ENCODE measurements at places on chromosomes 5 and 9.

DNA sequence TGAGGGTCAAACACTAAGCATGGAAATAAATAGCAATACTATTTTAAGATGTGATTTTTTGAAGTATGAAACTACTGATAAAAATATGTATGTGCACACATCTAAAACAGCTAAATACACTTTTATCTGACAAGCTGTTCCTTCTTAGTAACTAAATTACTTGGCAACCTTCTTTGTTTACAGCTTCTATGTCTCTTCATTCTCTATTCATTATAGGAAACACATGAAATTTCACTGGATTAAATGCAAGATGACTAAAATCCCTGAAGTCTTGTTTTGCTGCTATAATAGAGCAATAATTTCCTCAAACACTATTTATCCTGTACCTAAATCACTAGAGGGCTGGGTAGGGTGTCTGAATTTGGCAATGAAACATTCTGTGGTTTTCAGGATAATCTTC is 11.7 kb downstream of the RICTOR start:
- no peak for DNase-seq

- DNase-seq = no peak
These were observed 110.1 kb downstream of the FOXD1 start for GRCh38 chr5:73338256-73339050.

DNA sequence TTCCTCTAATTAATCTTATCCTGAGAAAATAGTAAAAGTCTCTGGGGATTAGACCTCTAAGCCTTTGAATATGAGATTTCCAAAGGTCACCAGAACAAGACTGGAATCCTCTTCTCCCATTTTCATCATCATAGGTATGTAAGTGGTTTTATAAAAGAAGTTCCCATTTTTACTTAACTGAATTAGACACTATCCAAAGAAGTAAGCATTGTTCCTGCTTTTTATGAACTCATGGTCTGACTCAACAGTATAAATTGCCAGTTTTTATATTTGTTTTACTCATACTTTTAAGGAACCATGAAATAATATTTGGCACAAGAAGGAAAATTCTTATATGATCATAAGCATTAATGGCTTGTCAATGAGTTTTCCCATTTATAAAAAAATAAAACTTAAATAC is 167.1 kb upstream of the ADRA1B start:
- no peak for DNase-seq

GRCh38 chr5:136132087-136132486 is 558 bp upstream of the SMAD5 start:
- no peak for DNase-seq

DNA sequence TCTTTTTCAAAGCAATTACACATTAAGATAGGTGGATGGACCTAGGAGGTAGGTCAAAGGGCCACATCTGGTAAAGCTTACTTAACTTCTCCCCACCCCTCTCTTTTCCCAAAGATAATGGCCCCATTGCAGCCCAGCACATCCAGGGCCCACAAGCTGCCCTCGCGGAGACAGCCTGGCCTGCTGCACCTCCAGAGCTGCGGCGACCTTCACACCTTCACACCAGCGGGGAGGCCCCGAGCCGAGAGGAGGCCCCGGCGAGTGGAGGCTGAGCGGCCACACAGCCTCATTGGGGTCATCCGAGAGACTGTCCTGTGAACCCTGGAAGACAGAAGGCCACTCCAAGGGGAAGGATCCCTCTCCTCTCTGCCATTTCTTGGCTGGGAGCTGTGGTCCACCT is 66.5 kb downstream of the ENTREP1 start:
- no peak for DNase-seq

- DNase-seq = no peak
These were observed 1.2 kb downstream of the ANKRD33B start for GRCh38 chr5:10564838-10565784.

- no peak for DNase-seq
These were observed 2139.6 kb upstream of the ACO1 start for GRCh38 chr9:30244877-30245276.

GRCh38 chr5:179192891-179193470 is 132.8 kb downstream of the ZNF354C start:
- no peak for DNase-seq

- DNase-seq = no peak
These were observed 15.8 kb downstream of the PTPA start for GRCh38 chr9:129126749-129127618.

DNA sequence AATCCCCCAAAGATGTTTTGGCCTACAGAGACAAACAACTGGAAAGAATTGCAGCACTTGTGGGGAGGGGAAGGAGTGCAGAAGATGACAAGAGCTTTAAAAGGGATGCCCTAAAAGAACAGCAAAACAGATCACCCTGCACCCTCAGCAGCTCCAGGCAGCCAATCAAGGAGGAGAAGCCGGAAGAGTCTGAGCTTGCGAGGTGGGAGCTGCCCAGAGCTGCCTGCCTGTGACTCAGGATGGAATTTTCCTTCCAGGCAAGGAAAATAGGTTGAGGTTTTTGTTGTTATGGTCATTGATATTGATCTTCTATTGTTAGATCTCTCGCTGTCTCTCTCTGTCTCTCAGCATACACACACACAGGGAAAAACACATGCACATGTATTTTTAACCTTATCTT is 70.3 kb upstream of the MAP1B start:
- DNase-seq = peak; percentile 75

GRCh38 chr9:15482146-15482545 is 28.6 kb downstream of the PSIP1 start:
- DNase-seq = no peak

DNA sequence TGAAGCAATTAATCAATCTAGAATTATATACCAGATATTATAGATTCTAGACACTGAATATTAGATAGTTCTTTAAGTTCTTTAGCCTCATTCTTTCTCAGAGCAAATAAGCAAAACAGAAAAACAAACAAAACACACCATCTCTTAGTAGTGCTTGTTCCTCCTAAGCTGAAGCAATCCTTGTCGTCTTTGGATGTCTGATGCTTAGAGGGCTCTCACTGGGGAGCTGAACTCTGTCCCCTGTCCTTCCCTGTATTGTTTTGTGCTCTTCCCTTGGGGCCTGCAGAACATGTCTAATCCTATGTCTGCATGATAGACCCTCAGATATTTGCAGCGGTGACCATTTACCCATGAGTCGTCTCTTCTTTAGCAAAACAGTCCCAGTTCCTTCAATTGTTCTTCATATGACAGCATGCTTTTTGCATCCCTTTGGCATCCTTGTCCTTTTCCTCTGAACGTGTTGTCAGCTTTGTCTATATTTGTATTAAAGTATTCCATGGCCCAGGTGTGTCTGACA is 114.3 kb downstream of the ARHGEF28 start:
- no peak for DNase-seq

DNA sequence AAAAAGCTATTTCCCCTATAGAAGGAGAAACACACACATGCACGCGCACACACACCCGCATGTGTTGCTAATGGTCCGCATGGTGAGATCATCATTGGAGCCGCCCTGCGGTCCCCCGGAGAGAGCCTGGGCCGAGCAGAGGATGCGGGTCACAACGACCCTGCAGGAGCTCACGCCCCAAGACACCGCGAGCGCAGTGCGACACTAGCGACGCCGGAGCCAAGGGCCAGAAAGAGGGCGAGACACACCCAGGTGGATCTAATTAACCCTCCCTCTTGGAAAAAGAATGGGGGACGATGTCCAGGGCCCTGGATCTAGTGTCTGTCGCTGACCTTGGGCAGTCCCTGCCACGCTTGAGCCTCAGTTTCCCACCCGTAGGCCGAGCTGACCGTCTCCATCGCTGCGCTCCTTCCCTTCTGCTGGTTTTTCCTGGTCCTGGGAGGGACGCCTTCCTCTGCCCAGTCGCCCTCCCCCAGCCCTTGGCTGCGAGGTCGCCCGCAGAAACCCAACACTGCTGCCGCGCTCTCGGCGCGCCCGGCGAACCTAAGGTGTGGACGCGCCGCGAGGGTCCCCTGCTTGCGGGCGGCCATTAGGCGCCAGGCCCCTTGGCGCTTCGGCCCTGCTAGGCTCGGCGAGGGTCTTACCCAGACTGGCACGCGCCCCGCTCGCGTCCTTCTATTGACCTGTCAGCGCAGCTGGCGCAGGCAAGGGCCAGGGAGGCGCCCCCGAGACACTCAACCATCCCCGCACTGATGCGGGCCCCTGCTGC is 47.5 kb upstream of the RNF20 start:
- DNase-seq = peak; percentile 56

- DNase-seq = no peak
These were observed 169.3 kb downstream of the SEMA5A start for GRCh38 chr5:9376363-9377117.

GRCh38 chr9:4404156-4404555 is 86.1 kb upstream of the SLC1A1 start:
- no peak for DNase-seq

GRCh38 chr5:142012792-142013388 is at the start of gene GNPDA1:
Gene GNPDA1, minus strand, starts transcription at chr5:142013027. Its CDS starts 992 bp downstream, at chr5:142012035.
- DNase-seq = peak; percentile 95

DNA sequence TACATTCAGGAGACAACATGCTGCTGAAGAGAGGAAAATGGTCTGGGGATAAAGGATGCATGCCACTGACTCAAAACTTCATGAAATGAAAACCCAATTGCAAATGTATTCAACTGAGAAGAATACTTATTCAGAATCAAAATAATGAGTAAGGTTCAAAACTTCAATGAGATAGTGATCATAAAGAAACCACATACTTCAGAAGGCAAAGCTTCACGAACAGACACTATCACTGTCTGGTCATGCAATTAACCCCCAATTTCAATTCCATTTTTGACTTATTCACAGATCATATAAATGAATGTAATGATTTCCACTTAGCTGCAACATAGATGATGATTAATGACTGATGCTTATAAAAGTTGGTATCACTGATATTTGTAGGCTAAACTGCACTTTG is 33.0 kb upstream of the CTNNAL1 start:
- no peak for DNase-seq

GRCh38 chr5:157366741-157367674 is 93.0 kb upstream of the NIPAL4 start:
- DNase-seq = no peak

DNA sequence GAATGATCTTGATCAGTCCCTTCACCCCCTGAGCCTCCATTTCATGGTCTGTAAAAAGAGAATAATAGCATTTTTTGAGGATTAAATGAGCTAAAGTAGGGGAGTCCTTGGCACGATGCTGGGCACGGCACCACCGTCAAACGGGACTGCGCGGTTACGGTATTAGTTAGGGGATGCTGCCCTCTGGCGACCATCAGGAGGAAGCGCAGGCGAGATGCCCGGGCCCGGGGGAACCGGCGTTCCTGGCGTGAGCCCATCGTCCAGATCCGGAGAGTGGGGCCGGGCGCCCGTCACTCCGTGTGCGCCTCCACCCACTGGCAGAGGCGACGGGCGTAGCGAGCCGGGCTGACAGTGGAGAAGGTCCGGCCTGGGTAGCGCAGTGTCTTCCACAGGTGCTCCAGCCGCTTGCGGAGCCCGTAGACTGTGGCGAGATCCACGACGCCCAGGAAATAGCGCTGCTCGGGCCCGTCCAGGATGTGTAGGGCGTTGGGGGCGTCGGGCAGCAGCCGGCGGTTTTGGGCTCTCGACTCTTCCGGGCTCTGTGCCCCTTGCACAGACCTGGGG is 4.8 kb upstream of the ST6GALNAC4 start:
- peak; percentile 92 for DNase-seq

GRCh38 chr5:155546075-155546474 is 532.5 kb downstream of the KIF4B start:
- DNase-seq = no peak

DNA sequence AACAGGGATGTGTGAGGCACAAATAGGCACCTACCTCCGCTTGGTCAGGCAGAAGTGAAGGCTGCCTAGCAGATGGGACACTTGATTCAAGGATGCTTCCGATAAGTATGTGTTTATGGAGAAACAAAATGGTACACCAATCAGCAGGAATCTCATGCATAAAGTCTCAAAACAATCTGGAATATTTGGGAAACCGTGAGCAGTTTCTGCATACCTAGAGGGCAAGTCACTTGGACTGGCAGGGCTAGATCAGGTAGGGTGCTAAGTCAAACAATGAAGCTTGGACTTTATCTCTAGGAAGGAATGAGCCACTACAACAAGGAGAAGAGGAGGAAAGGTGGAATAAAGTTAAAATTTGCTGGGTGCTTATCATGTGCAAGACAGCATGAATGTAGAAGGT is 5.5 kb downstream of the EPB41L4A start:
- no peak for DNase-seq

DNA sequence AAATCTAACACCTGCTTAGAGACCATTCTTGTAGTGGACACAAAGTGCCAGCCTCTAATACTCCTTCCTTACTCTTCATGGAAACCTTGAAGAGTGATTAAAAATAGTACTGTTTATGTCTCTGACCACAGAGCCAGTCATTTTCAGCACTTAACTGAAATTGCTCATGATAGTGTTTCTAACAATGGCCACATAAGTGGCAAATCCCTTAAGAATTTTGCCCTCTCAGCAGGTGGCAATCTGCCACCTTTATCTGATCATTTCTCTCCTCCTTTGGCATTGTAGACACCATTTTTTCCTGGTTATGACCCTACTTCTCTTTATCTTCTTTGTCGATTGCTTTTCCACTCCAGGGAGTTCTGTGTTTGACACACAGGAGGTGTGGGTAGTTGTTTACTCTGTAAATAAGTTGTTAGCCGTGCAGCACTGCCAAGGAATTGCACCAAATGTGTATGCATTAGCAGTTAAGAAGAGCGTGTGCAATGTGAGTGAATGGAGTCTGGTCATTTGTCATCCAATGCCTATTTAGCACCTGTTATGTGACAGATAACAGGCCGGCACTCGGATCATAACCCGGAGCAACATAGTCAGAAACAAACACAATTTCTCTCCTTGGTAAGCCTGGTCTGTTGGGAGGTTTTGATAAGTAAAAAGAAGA is 36.8 kb upstream of the STARD4 start:
- DNase-seq = no peak

- DNase-seq = peak; percentile 9
These were observed 243.0 kb upstream of the PTPRD start for GRCh38 chr9:10855847-10856246.

All from RWPE1 (cell line).